ENCODE measurements at places on chromosomes 12 and 14.

DNA sequence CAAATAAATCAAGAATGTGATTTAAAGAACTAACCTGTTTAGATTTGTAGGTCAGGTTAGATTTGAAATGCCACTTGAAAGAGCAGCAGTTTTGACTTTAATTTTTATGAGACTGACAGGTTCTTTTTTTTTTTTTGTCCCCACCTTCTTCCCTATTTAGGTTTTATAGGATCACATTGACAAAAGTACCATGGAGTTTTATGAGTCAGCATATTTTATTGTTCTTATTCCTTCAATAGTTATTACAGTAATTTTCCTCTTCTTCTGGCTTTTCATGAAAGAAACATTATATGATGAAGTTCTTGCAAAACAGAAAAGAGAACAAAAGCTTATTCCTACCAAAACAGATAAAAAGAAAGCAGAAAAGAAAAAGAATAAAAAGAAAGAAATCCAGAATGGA is 31.9 kb downstream of the KTN1 start:
- DNase-seq, result no peak

DNA sequence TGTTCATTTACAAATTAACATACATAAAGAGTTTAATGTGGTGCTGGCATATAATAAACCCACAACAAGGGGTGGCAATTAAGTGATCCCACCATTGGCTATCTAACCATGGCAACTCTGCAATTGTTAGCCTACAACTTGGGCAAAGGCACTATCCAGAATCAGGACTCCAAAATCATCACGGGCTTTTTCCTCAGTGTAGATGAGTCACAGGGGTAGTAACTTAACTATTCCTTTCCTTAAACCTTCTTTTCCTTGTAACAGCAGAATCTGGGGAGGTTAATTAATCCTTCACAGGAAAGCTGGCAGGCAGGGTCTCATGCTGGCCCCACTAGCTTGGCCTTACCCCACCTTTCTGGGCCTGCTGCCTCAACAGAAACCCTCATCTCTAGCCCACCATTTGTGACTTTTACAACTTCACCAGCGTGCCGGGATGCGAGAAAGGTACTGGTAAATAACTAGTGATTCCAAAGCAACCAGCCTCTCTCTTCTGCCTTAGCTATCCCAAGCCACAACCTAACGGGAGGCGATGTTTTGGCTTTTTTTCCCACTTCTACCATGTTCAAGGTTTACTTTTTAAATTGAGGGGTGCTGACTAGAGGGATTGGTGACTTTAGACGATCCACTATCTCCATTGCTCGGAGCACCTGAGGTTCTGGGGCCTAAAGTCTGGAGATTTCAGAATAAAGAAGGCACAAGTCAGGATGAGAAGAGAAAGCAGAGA is 744 bp downstream of the ATP5MC2 start:
- no peak for DNase-seq

- DNase-seq, result no peak
Observed at GRCh38 chr12:89994911-89995310, 286.3 kb upstream of the ATP2B1 start.

GRCh38 chr12:20415028-20415427 is 46.7 kb downstream of the PDE3A start:
- DNase-seq, result no peak

- no peak for DNase-seq
Observed at GRCh38 chr14:67513631-67514108, 19.4 kb upstream of the PLEKHH1 start.

GRCh38 chr12:6280053-6280469 is 30.4 kb upstream of the PLEKHG6 start:
- DNase-seq, result no peak

DNA sequence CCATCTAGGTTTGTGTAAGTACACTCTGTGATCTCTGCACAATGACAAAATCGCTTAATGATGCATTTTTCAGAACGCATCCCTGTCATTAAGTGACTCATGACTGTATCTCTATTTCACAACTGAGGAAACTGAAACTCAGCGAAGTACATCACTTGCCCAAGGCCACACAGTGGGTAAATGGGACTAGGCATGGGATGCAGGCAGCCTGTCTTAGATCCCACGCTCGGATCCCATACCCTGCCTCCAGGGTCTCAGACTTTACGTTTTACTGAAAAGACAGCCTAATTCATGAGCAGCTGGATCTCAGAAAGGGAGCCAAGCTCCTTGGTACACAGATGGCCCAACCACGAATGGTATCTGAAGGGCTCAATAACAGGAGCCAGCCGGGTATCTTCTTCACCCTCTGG is 2.4 kb upstream of the MLEC start:
- no peak for DNase-seq

- no peak for DNase-seq
Observed at GRCh38 chr14:59120921-59121320, 67.5 kb upstream of the DAAM1 start.

DNA sequence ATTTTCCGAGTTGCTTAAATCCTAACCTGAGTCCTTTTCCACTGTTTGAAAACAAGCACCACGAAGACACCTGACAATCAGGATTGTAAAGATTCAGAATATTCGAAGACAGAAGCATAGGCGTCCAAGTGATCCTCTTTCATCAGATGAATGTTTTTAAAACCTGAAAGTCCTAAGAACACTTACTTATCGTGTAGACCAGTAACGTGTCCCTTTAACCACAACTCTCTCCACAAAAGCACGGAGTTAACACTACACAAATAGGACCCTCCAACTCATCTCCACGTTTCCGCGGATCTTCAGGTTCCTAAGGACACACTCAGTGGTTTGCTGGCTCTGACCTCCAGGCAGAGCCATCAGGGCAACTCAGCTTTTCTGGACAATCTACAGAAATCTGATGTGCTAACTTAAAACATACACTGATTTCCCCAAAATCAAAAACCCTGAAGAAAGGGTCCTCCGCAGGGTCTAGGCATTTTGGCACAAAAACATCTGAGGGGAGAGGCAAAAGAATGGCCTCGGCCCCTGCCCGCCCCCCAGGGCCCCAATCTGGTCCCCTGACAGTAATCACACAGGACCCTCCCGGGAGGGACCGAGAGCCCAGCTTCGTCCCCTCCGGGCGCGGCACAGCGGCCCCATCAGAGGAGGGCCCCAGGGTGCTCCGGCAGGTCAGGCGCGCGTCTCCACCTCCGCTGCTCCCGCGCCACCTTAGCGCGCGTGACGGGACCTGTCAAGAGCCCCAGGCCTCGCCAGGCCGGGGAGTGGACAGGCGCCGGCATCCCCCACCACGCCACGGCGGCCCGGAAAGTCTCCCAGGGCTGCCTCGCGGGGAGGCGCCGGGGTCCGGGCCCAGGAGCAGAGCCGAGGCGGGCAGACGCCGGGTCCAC is 925 bp downstream of the DICER1 start:
- DNase-seq, result peak; percentile 30

DNA sequence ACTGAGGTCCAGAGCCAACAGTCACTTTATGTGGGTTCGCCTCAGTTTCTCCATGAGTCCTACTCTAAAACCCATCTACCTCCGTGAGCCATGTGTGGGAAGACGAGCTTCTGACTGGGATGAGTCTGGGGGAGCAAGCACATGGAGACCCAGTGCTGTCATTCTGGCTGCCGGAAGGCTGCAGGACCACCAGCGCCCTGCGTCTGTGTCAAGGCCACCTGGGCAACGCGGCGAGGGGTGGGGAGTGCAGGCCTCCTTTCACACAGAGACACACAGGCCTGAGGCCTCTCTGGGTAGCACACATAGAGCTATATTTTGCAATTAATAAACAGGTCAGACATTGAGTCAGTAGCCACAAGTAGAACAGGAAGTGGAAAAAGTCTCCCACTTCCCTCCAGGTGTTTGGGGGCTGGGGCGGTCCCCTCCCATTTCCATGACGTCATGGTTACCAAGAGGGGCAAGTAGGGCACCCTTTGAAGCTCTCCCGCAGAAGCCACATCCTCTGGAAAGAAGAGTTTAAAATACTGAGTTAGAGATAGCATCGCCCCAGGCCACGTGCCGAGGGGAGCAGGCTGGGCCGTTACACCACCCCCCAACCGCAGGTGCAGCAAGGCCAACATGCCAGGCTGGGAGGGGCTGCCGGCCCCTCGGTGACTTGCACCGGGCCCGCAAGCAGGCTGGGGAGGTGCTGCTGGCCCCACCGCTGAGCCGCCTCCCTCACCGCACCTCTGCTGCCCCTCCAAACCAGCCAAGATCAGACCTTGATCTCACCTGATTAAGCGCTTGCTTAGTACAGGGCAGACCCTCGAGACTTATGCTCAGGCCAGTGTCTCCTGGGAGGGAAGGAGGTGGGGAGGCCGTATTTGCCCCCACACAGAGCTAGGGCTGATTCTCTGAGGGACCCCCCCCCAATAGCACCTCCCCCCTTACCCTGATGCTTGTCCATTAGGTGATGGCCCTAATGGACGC is 32.7 kb downstream of the DAD1 start:
- peak; percentile 93 for DNase-seq

GRCh38 chr14:103284574-103285467 is 49.2 kb upstream of the EIF5 start:
- no peak for DNase-seq

- no peak for DNase-seq
Observed at GRCh38 chr12:41274643-41275042, 86.5 kb downstream of the PDZRN4 start.

DNA sequence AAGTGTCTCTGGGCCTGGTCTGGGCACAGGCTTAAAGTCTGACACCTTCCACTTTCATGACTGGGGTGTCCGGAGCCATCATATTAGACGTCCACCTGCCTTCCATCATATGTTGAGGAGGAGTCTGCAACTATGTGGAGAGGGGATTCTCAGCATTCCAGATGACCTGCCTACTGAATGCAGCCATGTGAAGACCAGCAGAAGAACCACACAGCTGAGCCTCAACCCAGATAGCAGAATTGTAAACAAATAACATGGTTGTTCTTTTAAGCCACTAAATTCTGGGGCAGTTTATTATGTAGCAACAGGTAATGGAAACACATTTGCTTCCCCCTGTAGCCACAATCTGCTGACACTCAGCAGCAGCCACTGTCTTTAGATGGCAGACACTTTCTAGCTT is 4.0 kb upstream of the SLC15A4 start:
- DNase-seq, result no peak

All from CD8-positive, alpha-beta T cell (primary cell).